ENCODE measurements at places on chromosomes 7 and 10. TPM values are rescaled to one million over a fixed set of nuclear protein-coding genes. Genes with fewer than 3 reads are reported as not detected.

Gene FAM24B
- total RNA-seq, result 0.24 TPM

Gene EMX2
- total RNA-seq, result 0.75 TPM

Gene TMEM229A
- 7.6 TPM for total RNA-seq

Gene NUTM2E
- not detected for total RNA-seq

Gene RADIL
- 0.19 TPM for total RNA-seq

Gene TMEM130
- 8.4 TPM for total RNA-seq

Gene C7orf57
- total RNA-seq, result not detected

Gene PIK3AP1
- total RNA-seq, result not detected

Gene FBXL13
- 4.4 TPM for total RNA-seq

Gene CDC14C
- not detected for total RNA-seq

Gene MACC1
- not detected for total RNA-seq

Gene SNX10
- 0.06 TPM for total RNA-seq

Gene ANKRD1
- 1.6 TPM for total RNA-seq

Gene MMD2
- total RNA-seq, result not detected

Gene MARVELD1
- total RNA-seq, result 42.2 TPM

Gene PAX4
- total RNA-seq, result not detected

Gene IFIT1B
- total RNA-seq, result not detected

Gene PPP1R3C
- 12.2 TPM for total RNA-seq

Gene ARHGAP22
- 10.5 TPM for total RNA-seq

Gene CBLL1
- 17.5 TPM for total RNA-seq

Gene TIMM23
- 69.1 TPM for total RNA-seq

Gene ENTPD1
- total RNA-seq, result 0.49 TPM

Gene SLC18A2
- not detected for total RNA-seq

Gene DEPP1
- total RNA-seq, result 150 TPM

Gene CFAP69
- 8.4 TPM for total RNA-seq

Gene UCN3
- total RNA-seq, result not detected

Gene CYP3A5
- not detected for total RNA-seq

Gene INA
- total RNA-seq, result 0.12 TPM

Gene OPTN
- 45.0 TPM for total RNA-seq

Gene LIPM
- not detected for total RNA-seq

Gene SPDYE6
- total RNA-seq, result not detected

Gene NKX1-2
- not detected for total RNA-seq

Gene NPC1L1
- not detected for total RNA-seq

Gene ELFN1
- total RNA-seq, result 0.68 TPM

Measured in cardiac ventricle fibroblast (primary cell).